ENCODE measurements at places on chromosomes 7 and 10.

GRCh38 chr7:23971031-23971430, 261.0 kb downstream of the STK31 start:
- no peak for DNase-seq

DNA sequence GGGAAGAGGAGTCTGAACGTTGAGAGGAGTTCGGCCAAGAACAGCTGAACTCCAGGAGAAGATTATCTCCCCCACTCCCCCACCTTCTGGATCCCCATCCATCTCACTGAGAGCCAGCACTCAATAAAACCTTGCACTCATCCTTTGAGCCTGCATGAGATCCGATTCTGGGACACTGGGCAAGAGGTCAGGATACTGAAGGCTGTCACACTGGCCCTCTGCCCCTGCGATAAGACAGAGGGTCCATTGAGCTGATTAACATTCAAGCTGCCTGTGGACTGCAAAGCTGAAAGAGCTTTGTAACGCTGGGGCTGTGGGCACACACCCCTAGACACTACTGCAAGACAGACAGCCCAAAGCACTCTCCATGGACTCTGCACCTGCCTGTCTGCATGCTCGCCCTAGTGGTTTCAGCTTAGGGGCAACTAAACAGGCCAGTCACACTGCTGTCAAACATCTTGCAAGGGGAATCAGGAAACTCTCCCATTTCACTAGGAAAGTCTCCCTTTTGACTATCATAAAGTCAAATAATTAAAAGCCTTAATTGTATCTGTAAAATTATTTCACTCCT, 42.3 kb upstream of the CNTNAP2 start:
- no peak for DNase-seq

DNA sequence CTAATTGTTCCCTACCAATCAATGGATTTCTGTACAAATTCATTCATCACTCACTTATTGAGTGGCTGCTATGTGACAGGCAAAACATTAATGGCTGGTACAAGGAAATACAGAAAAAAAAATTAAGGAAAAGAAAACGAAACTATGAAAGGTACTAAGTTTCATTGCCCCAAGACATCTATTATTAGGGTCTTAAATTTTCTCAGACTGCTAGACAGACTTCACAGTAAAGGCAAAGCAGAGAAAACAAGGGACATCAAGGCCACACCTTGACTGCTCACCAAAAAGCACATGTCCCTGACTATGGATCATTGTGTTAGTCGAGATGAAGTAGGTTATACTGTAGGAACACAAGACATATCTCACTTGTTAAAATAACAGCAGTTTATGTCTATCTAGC, 36.5 kb downstream of the DGKI start:
- no peak for DNase-seq

DNA sequence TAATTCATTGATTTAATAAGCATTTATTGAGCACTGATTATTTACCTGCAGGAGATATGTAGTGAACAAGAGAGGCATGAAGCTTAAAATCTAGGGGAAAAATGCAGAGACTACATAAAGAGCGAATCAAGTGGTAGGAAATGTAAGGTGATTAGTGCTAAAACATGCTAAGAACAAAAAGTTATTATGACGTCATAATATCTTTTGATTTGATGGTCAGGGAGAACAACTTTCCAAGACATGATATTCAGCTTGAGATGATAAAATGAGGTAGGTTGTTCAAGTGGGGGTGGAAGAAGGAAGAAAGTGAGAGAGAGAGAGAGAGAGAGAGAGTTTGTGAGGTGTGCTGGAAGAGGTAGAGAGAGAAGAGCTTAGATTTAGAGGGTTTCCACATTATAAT, 317.7 kb downstream of the NRG3 start:
- no peak for DNase-seq

GRCh38 chr10:114372179-114372578, 32.1 kb downstream of the AFAP1L2 start:
- no peak for DNase-seq

- peak; percentile 55 for DNase-seq
Measured at GRCh38 chr10:20406281-20407104, 490.6 kb downstream of the NEBL start.

- no peak for DNase-seq
Measured at GRCh38 chr7:119925581-119926289, 347.2 kb upstream of the KCND2 start.

- DNase-seq: peak; percentile 78
Measured at GRCh38 chr10:36725581-36726520, 399.5 kb upstream of the ANKRD30A start.

GRCh38 chr7:140541513-140542227, 62.4 kb upstream of the MKRN1 start:
- peak; percentile 78 for DNase-seq

DNA sequence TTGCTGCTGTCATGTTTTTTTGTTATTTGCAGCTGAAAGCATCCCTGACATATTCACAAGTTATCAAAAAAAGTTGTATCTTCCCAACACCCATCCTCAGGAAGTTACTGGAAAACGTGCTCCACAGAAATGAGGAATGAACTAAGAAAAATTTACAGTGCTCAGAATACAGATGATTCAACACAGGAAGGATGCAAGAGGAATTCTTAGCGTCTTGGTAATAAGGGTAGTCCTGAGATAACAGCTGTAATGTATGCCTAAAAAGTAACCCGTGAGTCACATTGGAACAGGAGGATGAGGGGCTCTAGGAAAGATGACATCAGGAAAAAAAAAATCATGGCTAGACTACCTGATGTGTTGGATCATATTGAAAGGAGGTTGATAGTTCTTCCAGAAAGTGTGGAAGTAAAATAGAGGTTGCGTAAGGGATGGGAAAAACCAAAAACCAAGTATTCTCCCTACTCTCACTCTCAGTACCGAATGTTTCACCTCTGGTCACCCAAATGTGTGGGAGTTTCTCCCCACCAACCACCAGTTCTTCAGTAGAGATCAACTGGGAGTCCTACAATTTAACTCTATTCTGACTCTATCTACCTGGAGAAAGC, 3.9 kb downstream of the ADAM12 start:
- DNase-seq: no peak

DNA sequence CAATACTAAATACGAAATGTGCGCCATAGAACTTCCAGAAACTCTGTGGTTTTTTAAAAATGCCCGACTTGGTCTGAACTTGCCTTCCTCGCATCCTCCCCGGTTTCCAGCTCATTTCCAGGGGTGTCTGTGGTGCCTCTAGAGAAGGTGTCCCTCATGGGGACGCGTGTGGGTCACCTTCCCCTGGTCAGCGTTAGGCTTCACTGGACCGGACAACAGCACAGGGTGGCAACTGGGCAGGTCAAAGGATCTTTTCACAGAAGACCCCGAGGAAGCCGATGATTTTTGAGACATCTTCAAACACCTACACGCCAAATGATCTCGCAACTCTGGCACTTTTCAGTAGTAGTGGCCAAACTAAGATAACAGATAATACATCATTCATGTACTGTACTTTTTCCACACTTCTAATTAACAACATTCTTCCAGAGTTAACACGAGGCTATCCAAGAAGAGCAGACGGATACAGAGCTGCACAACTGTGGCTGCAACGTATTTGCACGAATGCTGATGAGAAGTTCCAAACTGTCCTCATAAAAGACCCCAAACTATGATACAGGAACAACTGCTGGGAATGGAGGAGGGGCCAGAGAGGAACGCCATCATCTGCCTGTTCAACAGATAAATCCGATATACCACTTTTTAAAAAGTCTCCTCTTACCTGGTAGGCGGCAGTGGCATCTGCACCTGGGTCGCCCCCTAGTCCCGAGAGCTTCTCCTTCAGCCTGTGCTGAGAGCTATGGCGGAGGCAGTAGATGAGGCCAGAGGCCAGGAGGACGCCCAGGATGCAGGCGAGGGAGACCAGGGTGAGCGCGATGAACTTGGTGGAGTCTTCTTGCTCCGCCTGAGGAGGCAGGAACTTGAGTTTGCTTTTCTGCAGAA, 345.5 kb downstream of the DNAJB6 start:
- no peak for DNase-seq

- no peak for DNase-seq
Measured at GRCh38 chr7:12481722-12482121, 78.1 kb upstream of the VWDE start.

GRCh38 chr10:113228530-113228929, 278.5 kb downstream of the TCF7L2 start:
- DNase-seq: no peak

DNA sequence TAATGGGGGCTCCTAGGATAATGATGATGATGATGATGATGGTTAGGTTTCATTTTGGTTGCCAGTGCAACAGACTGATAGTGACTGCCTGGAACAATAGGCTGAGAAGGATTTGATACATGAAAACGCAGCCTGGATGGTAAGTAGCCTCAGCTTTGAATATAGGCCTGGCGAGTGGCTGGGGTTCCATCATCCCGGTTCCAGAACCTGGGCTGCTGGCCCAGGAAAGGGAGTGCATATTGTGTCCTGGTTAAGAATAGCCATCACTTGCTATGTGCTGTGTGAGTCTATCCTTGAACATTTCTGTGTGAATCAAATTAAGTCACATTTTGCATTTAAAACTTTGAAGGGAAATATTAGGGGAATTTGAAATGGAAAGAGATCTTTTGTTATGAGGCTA, 62.7 kb downstream of the SHH start:
- DNase-seq: no peak

GRCh38 chr7:32258265-32258664, 188.1 kb upstream of the PDE1C start:
- DNase-seq: no peak

GRCh38 chr7:93843260-93843659, 47.3 kb downstream of the TFPI2 start:
- DNase-seq: no peak

- DNase-seq: no peak
Measured at GRCh38 chr7:148793590-148793989, 90.5 kb downstream of the EZH2 start.

DNA sequence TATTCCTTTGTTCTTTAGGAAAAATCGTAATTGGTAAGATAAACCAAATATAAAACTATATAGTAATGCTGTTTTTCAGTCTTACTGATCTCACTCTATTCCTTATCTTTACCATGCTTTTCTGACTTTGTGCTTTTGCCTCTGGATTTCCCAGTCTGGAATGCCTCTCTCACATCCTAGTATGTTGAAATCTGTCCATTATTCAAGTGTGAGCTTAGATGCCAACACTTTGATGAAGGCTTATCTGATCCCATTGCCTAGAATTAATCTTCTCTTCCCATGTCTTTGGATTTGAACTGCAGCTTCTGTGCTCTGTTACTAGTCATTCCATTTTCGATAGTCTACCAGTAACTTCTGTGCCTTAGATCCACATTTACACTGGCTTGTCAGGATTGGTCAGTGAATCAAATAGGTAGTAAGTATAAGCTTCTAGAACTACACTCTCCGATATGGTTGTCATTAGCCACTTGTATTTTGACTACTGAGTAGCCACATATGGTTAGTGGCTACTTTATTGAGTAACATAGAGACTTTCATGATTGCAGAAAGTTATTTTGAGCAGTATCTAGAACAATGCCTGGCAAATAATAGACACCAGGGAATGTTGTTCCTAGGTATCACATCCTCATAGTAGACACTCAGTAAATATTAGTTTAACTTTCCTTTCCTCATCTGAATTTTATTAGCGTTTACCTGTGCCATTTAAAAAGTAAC, 92.9 kb downstream of the BMPR1A start:
- no peak for DNase-seq

DNA sequence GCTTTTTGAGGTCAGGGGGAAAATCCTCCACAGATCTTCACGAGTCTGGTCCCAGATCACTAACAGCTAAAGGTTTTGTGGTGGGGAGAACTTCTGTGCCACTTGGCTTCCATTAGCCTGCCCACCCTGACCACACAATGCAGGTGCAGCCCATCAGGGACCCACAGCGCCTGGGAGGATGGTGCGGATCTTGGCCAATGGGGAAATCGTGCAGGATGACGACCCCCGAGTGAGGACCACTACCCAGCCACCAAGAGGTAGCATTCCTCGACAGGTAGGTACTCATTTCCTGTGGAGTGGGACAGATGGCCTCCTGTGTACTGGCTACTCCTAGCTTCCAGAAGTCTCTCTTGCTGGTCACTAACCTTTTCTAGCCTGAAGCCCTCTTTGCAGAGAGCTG, 1.5 kb downstream of the FAM241B start:
- DNase-seq: no peak

GRCh38 chr10:97532935-97533671, 34.4 kb downstream of the UBTD1 start:
- peak; percentile 58 for DNase-seq

DNA sequence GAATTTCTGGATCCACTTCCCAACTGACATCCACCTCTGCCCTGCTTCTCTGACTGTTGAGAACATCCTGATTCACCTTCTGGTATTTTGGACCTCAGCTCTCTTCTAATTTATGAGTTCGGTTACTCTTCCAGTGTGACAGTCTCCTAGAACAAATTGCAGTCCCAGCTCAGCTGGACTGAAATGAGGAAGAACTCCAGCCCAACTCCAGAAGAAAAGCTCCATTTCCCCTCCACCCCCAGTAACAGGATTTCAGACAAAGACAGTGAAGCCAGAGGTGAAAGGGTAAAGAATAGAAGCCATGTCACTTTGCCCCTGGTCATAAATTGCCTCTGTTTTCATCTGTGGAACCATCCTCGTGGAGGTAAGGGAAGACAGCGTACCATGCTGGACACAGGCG, 26.2 kb upstream of the INHBA start:
- DNase-seq: no peak

DNA sequence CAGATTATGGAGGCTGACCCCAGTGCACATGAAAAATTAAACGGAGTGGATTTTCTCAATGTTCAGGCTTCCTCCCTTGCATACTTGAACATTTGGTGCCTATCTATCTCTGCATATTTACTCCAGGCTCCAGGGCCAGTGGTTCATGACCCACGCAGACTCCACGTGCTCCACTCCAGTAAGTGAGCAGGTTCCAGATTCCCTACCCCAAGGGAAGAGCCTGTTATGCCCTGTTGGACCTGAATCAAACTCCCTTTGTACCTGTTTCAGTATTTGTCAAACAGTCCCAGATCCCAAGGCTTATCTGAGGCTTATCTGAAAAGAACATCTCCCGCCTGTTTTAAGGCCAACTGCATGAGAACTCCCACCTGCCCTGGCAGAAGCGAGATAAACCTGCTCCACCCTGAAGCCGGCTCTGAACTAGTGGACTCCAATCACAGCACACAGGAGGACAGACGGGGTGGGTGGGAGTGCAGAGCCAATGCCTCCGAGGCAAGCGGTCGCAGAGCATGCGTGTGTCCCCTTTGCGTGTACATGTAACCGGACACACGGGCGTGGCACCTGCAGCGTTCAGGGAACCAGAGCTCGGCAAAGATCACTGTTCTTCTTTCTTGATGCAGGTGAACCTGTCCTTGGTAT, 2.3 kb upstream of the FUOM start:
- no peak for DNase-seq

GRCh38 chr10:4006858-4007257, 221.8 kb upstream of the KLF6 start:
- no peak for DNase-seq

Measured in right forelimb (tissue), 1 donor.